ENCODE measurements at places on chromosomes 11 and 22. TPM values are rescaled to one million over a fixed set of nuclear protein-coding genes. Genes with fewer than 3 reads are reported as not detected.

The TMEM109 gene
- total RNA-seq, result 78.1 TPM

DNA sequence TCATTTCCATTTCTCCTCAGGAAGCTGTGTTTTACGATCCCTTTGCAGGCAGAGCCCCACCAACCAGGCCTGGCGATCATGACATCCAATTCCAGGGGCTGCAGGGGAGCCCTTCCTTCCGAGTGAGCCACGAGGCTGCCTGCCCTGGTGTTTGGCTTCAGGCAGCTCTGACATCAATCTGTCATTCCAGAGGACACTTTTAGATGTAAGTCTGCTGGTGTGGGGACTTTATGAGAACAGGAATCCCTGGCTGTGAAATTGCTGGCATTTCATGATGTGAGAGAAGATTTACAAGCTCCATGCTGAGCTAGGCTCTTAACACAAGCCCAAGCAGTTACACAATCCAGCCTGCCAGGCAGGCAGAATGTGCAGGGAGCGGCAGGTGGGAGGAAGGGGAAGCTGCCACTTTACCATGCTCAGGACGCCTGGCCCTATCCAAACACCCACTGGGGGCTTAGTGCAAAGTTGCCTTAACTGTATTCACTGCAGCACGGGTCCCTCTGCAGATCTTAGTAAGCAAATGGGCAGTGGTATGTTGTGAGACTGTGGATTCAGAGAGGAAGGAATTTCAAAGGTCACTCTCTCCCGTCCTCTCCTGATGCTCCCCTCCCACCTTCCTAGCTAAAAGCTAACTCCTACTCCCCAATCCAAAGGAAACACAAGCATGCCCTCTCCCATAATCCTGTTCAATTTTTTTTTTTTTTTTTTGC lies 43.4 kb upstream of the MICAL2 start:
- peak; percentile 31 for DNase-seq

GRCh38 chr11:29171360-29171950 lies 845.4 kb downstream of the KCNA4 start:
- no peak for DNase-seq

The OPCML gene
- total RNA-seq, result not detected

DNA sequence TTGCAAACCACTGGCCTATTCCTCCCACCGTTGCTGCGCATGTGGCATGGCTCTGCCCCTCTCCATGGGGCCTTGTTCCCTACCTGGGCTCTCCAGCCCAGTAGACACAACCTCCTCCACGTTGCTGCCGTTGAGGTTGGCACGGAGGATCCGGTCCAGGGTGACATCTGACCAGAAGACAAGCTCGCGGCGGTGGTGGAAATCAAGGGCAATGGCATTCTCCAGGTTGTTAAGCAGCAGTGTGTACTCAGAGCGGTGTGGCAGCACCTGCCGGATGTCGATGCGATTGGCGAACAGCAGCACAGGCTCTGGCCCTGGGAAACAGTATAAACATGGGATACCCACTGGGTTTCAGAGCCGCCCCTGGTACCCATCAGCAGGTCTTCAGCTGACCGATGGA lies 23.8 kb downstream of the LRP4 start:
- no peak for DNase-seq

The CSF2RB gene
- total RNA-seq, result not detected

- no peak for DNase-seq
Observed at GRCh38 chr11:95910638-95911368, 13.1 kb downstream of the MTMR2 start.

DNA sequence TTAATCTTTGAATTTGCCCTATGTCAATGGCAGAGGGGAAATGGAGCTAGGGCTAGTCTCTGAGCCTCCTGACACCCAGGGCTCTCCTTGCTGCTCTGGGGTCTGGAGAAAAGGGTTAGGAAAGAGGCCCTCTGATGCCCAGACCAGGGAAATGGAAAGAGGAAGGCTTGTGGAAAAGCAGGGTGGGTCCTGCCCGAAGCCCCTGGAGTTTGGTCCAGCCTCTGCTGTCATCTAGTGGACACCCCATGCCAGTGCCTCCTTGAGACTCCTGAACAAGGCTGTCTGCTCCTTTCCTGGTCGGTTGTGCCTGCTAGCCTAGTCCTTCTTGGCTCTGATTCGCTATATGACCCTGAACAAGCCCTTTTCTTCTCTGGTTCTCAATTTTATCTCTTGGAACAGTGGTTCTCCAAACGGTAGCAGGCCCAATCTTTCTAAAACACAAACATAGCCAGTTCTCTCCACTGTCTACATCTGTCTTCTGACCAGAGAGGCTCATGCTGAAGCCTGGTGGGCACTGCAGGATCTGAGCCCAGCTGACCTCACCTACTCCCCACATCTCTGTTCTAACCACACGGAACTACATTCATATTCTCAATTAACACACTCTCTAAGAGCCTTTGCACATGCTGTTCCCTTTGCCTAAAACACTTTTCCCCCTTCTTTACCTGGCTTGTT lies 8.8 kb upstream of the PLA2G3 start:
- DNase-seq, result peak; percentile 78

The MISFA gene
- total RNA-seq, result 7.3 TPM

DNA sequence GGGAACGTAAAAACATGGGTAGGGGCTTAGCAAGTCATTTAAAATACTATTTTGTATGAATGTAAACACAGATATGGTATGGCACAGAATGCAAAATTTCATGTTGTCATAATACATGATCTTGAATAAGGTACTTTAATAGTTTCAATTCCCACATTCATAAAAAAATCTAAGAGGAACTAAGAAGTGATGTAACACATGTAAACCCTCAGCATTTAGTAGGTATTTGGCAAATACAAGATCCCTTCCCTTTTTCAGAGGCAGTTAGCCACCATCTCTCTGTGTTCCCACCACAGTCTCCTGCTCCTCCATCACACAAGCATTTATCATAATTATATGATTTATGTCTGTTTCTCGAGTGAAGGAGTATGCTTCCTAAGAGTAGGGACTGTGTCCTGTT lies 251.8 kb downstream of the TENM4 start:
- no peak for DNase-seq

DNA sequence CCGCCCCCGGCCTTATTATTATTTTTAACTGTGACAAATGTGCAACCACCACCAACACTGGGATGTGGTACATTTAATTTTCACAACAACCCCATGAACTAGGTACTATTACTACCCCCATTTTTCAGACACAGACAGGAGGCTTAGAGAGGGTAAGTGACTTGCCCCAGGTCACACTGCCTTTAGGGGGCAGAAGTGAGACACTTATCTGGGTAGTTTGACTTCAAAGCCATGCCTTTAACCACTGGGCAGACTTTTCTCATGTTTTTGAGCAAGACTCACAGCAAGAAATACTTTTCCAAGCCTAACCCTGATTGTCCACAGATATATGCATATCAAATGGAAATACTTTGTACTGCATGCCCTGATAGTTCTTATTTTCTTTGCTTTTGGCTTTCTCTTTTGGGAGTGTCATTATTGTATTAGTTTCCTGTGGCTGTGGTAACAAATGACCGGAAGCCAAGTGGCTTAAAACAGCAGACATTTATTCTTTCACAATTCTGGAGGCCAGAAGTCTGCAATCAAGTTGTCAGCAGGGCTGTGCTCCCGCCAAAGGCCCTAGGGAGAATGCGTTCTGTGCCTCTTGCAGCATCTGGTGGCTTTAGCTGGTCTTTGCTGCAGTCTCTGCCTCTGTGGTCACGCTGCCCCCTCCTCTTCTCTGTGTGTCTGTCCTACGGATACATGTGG lies 110.8 kb downstream of the GRIK4 start:
- DNase-seq, result no peak

DNA sequence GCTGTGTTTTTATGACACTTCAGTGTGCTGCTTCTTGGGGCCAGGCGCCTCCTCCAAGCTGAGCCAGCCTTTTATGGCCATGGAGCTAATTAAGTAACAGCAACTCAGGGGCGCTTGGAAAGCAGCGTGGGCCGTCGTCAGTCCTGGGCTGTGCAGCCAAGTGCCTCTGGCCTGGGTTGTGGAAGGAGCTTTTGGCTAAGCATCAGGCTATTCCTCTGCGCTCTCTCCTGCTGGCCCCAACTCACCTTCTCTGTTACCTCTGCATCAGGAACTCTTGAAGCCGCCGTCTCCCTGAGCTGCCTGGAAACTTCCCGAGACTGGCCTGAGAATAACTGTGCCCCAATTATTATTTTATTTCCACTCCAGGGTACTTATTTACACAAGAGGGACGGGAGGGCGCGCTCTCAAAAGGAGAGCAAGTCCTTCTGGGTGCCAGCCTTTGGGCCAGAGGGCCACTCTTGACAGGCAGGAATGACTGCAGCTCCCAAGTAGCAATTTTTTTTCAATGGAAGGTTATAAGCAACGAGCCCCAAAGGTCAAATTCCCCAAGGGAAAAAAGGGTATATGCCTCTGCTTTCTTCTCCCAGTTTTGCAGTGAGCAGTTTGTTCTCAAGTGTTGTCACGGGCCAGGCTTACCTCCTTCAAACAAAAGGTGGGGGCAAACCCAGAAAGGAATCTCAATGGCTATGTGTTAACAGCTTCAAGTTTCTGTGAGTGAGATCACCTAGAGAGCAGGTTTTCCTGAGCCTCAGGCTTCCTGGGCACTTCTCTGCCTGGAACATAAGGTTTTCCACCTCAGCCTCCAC lies 38.5 kb upstream of the NAV2 start:
- no peak for DNase-seq

The CYP2D6 gene
- 10.7 TPM for total RNA-seq

The MPZL2 gene
- total RNA-seq, result 81.7 TPM

GRCh38 chr11:70667767-70668166 lies 269.4 kb downstream of the CTTN start:
- no peak for DNase-seq

The MAPK8IP2 gene
- 2.9 TPM for total RNA-seq

DNA sequence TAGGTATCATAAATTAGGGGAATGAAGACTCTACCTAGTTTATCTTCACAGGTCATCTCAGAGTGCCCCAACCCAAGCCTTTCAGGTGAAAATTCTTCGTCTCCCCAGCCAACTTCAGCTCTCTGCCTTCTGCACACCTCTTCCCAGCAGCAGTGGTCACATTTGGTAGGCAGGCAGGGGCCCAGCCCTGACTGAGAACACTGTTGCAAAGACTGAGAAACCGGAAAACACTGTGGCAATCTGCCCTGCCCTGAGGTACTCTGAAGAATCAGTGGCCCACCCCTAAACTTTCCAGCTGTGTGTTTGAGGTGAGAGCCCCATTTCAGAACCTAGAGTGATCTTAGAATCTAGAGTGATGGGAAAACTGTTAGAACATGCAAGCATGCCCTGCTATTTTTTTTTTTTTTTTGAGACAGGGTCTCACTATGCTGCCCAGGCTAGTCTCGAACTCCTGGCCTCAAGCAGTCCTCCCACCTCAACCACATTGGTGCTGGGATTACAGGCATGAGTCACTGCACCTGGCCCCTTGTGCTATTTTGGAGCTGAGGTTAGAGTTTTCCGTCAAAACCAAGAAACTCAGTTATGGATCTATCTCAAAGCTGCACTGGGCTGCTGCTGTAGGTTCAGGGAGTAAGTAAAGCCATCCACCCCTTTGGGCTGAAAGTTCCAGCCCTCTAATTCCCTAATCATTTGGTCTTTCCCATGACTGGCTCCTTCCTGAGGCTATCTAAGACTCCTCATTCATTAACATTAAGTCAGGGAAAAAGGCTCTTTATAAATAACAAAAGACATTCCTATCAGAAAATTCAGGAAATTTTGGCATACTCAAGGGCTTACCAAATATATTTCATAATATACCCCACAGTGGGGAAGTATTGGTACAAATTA lies 1.7 kb upstream of the LDHA start:
- DNase-seq, result no peak

DNA sequence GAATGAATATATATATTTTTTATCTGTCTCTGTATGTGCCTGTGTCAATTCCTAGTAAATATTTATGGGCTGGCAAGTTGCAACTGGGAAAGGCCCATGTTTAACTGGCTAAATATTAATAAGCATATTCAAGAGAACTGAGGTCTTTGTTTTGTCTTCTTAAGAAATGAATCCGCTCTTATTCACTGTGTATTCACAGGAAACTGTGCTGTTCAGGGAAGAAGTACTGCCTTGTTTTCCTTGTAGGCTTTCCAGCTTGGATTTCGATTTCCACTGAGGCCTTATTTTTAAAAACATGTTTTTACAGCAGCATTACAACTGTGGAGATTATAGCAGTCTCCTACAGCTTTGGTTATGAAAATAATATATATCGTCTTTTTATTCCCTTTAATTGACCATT lies 64.7 kb downstream of the LDLRAD3 start:
- DNase-seq, result no peak

DNA sequence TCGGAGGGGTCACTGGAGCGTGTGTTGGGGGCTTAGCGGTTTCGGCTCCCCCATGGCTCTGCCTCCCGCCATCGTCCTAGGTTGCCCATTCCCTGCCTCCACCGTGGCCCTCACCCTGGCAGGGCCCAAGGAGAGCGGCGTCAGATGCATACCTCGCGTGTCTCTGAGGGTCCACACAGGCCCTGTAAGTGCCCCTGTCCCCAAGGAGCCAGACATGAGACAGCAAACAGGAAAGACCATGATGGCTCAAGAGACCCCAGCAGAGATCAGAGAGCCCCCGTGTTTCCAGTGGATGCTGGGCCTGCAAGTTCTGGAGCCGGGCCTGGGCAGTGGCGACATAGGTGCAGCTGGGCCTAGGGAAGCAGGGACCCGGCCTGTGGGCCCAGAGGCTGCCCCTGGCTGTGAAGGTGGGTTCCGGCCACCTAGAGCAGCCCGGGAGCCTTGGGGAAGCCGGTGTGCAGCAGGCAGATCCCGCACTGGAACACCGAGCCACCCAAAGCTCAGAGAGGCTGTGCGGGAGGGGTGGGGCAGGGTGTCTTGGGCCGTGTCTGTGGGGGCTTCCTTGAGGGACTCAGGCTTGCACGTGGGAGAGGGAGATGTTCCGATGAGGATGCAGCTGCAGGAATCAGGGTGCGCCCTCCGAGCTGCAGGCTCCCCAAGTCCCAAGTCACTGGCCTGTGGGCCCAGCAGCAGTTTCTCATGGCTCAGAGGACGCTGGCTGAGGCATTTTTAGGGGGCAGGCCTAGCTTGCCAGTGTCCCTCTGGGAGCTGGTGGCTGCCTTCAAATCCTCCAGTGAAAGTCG lies 126.4 kb downstream of the KCNQ1OT1 start:
- DNase-seq, result no peak

The SNX19 gene
- total RNA-seq, result 40.5 TPM

DNA sequence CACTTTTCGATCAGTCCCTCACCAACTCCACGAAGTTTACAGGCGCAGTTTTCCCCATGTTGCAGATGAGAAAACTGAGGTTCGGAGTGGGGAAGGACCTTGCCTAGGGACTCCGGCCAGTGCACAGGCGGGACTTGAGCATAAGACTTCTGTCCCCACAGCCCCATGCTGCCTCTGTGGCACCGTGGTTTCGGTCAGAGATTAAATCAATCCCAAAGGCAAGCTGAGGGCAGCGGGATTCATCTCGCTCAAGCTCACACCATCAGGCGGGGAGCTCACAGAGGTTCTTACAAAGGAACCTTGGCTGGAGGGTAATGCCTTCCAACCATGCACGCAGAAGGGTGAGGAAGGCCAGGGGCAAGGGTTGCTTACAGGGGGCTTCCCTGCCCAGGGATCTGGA lies 115.5 kb downstream of the PHF21B start:
- DNase-seq, result no peak
